ENCODE measurements at places on chromosomes 2 and 18.

DNA sequence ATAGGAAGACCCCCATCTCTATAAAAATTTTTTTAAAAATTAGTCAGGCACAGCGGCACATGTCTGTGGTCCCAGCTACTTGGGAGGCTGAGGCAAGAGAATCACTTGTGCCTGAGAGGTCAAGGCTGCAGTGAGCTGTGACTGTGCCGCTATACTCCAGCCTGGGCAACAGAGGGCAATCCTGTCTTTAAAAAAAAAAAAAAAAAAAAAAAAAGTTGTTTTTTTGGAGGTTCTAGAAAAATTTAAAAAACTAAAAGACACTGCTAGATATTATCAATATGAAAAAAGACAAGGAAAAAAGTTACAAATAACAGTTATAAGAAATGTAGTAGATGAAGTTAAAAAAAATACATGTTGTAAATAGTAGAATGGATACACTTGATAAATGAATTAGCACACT is 56.1 kb upstream of the C2orf15 start:
- DNase-seq: no peak

GRCh38 chr2:16862471-16862870 is 196.8 kb upstream of the CYRIA start:
- DNase-seq: no peak

DNA sequence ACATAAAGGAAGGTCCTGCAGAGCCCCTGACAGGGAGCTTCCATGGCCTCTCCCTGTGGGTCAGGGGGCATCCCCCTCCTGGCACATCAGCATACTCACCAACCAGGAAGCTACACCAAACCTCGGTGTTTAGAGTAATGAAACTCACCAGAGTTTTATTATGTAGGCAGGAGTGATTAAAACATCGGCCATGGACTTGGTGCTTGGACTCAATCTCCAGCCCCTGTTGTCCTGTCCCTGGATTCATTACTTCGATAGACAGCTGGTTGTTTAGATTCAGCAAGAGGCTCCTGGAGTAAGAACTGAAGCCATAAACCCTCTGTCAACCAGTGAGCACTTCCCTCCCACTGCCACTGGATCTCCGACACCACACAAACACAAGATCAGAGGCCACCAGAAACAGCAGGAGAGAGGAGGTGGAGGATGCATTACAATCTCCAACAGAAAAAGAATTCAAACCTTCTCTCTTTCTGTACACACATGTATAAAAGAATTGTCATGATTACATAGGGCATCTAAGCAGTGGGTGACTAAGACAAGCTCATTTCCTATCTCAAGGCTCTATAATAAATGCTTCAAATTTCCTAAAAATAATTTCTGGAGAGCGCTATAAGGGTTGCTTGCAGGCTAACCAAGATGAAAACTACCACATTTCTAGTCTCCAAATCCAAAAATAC is 27.2 kb downstream of the TBC1D8 start:
- no peak for DNase-seq

DNA sequence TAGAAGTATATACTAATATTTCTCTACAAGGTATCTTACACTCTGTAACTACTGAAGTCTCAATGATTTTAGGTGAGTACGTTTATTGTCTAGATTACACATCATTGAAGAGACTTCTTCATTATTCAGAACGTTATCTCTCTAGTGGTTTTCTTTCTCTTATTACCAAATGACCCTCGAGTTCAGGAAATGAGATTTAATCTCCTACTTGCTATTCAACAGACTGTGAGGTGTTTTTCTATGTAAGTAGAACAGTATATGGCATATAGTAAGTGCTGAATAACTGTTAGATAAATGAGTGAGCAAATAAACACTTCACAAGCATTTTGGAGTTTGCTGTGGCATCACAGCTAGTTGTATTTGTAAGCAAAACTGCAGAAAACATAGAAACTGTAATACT is 947.2 kb upstream of the SLC39A10 start:
- DNase-seq: no peak

DNA sequence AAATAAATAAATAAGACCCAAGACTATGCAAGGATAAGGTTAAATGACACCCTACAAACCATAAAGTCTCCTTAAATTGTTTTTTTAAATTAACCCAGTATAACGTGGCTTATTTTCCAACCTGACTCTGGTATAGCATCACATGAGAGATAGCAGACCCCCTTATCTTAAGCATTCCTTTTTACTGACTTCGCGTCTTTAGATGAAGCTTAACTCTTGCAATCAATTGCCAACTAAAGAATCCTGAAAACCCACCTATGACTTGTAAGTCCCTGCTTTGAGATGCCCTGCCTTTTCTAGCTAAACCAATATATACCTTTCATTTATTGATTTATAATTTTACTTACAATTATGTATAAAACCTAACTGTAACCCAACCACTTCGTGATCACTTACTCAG is 57.1 kb upstream of the RAB12 start:
- DNase-seq: no peak

DNA sequence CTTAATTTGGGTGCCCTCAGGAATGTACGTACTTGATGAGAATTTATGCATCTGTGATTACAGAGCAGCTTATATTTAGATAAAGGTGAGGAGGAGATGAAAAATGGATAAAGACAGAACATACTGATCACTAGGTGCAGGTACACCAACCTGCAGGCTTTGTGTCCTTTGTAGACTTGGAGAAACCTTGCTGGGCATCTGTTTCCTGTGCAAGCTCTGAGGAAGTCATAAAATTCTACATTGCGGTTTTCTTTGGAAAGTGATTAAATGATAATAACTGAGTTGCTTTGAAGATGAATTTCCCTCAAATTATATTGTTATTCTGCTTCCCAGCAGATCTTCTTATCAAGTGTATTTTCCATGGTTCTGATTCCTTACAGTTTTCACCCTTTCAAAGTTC is 7.7 kb downstream of the RAB27B start:
- no peak for DNase-seq
